ENCODE measurements at places on chromosomes 3 and 15. TPM values are rescaled to one million over a fixed set of nuclear protein-coding genes. Genes with fewer than 3 reads are reported as not detected.

Gene GP9
- total RNA-seq = not detected

Gene SLC2A2
- total RNA-seq = not detected

Gene C2CD4A
- 0.26 TPM for total RNA-seq

Gene SLCO2A1
- not detected for total RNA-seq

Gene TICRR
- total RNA-seq = 2.9 TPM

Gene NEK11
- 11.6 TPM for total RNA-seq

Gene NME9
- not detected for total RNA-seq

Gene GALK2
- 79.3 TPM for total RNA-seq

Gene DUOXA2
- not detected for total RNA-seq

Gene SCG3
- total RNA-seq = not detected

Gene PEX5L
- total RNA-seq = 0.13 TPM

Gene INSYN1
- 4.3 TPM for total RNA-seq

Gene C3orf49
- not detected for total RNA-seq

Gene ACOX2
- total RNA-seq = 3.2 TPM

Gene DNAJC19
- 25.7 TPM for total RNA-seq

Gene P2RY12
- not detected for total RNA-seq

Gene AHSG
- total RNA-seq = 0.11 TPM

Gene POPDC2
- 0.65 TPM for total RNA-seq

Gene SUSD5
- total RNA-seq = 31.5 TPM

Gene ULK3
- 16.9 TPM for total RNA-seq

Gene COPB2
- 218 TPM for total RNA-seq

Gene EPHB1
- total RNA-seq = 0.52 TPM

Gene PAQR5
- total RNA-seq = 4.8 TPM

Gene EXD1
- not detected for total RNA-seq

Gene CTDSPL
- 36.1 TPM for total RNA-seq

Gene NANOGP8
- 0.91 TPM for total RNA-seq

Gene KNG1
- total RNA-seq = not detected

Gene SLC6A11
- total RNA-seq = not detected

Gene EOGT
- total RNA-seq = 67.2 TPM

Gene OCA2
- not detected for total RNA-seq

Gene ZNF80
- not detected for total RNA-seq

Gene C3orf80
- total RNA-seq = 0.13 TPM

Gene SLC24A5
- not detected for total RNA-seq

Gene COL7A1
- 3.9 TPM for total RNA-seq

Gene CLEC3B
- total RNA-seq = 95.3 TPM

Gene HRG
- not detected for total RNA-seq

Gene IL20RB
- 0.91 TPM for total RNA-seq

Gene NUP210
- total RNA-seq = 0.26 TPM

Gene GOLGA8J
- total RNA-seq = 0.52 TPM

Gene ABTB1
- 7.4 TPM for total RNA-seq

All from articular chondrocyte of knee joint (primary cell).